NAMALWA (cell line): ENCODE measurements at places on chromosomes 6 and 20.
A peak's percentile ranks its signal among the peaks of the same experiment; 100 is the strongest.

DNA sequence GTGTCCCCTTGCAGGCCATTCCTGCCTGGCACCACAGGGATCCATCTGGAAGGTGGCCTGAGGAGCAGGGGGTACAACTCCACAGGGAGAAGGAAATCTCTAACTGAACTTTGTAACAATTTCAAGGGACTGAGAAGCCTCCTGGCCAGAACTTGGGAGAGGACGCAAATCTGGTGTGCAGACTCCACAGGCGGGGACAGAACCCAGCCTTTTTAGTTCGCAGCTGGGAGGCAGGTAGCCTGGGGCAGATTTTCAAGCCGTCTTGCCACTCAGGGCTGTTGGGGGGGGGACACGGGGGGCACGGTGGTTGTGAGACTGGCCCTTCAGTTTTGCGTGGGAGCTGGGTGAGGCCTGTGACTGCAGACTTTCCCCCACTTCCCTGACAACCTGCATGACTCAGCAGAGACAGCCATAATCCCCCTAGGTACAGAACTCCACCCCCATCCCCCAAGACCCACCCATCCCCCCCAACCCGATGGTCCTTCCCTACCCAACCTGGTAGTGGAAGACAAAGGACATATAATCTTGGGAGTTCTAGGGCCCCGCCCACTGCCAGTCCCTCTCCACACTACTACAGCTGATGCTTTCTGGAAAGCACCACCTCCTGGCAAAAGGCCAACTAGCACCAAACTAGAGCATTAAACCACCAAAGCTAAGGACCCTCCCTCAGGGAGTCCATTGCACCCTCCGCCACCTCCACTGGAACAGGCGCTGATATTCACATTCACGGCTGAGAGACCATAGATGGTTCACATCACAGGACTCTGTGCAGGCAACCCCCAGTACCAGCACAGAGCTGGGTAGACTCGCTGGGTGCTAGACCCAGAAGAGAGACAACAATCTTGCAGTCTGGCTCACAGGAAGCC lies 3.0 kb upstream of the HUS1B start:
- no peak for DNase-seq

DNA sequence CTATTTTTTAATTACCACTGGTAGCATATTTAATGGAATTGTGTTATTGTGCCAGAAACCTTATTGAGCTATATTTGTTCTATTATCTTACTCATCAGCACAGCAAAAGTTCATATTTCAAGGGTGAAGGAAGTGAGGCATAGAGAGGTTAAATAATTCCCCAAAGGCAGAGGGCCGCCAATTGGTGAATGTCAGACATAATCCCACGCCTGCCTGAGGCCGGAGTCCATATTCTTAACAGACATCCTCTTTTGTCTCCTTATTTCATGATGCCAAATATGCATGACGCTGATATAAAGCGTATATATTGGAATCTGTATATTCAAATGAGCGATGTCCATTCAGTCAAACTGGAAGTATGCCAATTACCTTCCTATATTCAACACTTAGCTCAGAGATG lies 505.0 kb upstream of the SLC35B3 start:
- DNase-seq, result no peak

- no peak for DNase-seq
These were observed 21.1 kb upstream of the PKIB start for GRCh38 chr6:122589115-122589514.

- no peak for DNase-seq
These were observed 67.1 kb downstream of the TFAP2A start for GRCh38 chr6:10347561-10348327.

- no peak for DNase-seq
These were observed 102.6 kb downstream of the TOX2 start for GRCh38 chr20:44017211-44017610.

GRCh38 chr6:63839485-63839884 lies 203.9 kb downstream of the PHF3 start:
- DNase-seq, result no peak

DNA sequence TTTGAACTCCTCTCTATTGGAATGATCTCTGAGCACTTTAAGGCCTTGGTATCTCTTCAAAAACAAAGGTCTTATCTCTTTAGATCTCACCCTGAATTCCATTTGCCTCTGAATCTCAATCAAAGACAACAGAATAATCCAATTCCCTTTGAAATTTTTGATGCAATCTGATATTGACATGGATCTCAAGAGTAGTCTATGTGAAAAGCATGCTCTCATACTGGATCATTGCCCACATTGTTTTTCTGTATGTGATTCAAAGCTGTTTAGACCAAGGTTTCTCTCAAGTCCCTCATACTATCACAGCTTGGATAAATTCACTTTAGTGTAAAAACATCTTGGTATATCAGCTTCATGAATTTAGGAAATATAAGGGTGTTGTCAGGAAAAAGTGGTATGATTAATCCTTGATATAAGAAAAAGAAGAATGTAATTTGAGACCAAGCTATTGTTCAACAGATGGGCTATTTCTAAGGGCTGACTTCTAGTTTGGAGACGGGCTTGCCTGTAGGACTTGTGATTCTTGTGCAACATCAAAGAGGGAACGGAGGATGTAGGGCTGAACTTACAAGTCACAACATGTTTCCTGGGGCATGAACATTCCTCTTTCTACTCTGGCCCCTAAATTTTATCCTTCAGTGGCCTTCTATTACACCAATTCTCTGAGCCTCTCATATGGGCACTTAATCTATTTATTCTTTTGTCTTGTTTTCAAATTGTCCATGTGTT lies 77.9 kb upstream of the CITED2 start:
- no peak for DNase-seq

GRCh38 chr6:131910956-131911355 lies 40.2 kb downstream of the CCN2 start:
- DNase-seq, result no peak

DNA sequence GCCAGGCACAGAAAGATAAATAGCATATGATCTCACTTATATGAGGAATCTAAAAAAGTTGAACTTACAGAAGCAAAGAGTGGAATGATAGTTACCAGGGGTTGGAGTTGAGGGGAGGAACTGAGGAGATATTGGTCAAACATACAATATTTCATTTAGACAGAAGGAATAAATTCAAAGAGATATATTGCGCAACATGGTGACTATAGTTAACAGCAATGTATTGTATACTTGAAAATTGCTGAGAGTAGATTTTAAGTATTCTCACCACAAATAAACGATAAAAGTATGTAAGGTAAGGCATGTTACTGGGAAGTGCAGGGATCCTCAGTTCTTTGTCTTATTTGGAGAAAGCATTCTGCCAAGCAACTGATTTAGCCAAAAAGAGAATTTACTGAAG lies 171.9 kb downstream of the LMBRD1 start:
- no peak for DNase-seq

DNA sequence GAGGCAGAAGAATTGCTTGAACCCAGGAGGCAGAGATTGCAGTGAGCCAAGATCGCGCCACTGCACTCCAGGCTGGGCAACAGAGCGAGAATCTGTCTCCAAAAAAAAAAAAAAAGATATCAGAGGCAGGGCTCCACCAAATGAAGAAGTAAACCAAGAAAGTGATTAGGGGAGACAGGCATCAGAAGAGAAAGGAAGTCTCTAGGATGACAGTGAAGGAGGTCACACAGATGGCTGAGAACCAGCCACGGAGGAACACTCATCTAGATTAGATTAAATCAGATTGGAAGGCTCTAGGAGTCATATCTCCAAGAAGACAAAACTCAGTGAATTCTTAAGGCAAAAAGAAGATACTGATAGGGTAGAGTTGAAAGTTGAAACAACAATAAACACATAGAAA lies 102.2 kb upstream of the CCDC28A start:
- DNase-seq, result no peak

DNA sequence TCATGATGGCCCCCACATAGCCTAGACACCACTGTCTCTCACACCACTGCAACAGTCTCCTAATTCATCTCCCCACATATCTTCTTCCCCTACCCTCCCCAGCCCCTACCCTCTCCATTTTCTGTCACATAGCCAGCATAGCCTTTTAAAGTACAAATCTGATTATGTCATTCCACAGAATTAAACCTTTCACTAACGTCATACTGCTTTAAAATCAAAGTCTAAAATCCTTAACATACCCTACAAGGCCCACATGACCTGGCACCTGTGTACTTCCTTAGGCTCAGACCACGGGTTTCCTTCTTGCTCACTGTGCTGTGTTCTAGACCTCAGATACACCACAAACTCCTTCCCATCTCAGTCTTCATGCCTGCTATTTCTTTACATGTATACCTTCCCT lies 5.9 kb downstream of the OSTM1 start:
- DNase-seq, result no peak

DNA sequence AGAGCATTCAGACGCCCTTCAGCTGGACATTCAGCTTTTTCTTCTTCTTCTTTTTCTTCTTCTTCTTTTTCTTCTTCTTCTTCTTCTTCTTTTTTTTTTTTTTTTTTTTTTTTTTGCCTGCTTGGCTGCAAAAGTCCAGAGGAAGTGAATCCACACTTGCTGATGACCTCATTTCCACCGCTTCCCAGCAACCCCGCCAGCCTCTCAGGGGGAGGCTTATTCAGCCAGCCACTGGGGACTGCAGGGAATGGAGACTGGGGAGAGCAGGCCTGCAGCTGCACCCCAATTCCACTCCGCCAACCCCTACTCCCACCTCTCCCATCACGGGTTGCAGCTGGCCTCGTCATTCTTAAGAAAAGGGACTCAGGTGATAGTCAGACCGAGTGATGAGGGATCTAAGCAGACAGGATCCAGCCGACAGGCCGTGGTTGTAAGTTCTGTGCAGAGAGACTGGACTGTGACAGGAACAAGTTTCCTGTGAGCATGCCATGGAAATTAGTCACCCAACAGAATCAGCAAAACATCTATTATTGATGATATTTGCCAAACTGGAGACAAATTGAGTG lies 59.0 kb upstream of the QKI start:
- DNase-seq, result peak; percentile 7

GRCh38 chr6:47532981-47533585 lies 55.5 kb downstream of the CD2AP start:
- DNase-seq, result no peak

GRCh38 chr6:152671171-152671570 lies 26.5 kb upstream of the MYCT1 start:
- DNase-seq, result no peak

DNA sequence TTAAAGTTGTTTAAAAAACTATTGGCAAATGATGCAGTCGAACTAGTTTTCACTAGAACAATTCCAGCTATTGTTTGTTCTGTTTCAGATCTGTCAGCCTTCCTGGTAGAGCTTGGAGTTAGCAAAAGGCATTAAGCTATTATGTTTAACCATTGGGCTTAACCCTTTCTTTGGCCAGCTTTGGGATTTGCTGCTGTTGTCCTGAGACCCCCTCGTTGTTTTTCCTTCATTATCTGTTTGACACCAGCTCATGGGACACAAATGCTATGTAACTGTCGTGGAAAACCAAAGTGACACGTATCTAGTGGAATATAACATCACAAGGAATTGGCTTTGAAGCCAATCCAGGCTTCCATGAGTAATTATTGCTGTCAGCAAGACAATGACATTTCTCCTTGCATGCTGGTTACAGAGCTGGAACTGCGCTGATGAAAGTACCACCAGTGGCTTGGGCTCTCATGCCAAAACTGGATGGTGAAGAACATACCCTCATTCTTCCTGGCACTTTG lies 96.0 kb downstream of the EYA2 start:
- DNase-seq, result no peak

GRCh38 chr6:147161974-147162495 lies 42.2 kb upstream of the STXBP5 start:
- DNase-seq, result no peak

DNA sequence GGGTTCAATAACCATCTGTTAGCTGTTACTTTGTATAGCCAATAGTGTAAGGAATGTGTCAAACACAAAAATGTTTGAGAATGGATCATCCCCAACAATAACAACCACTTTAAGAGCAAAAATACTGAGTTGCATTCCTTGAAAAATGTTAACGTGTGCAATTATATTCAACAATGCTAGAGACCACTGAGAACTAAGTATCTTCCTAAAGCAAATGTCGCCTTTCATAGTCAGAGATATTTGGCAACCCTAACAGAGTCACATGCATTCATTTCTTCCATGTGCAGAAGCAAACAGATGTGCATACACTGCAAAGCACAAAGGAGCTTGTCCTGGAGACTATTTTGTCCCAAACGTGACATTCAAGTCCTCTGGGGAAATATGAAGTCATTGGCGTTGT lies 448.6 kb downstream of the GJA1 start:
- DNase-seq, result no peak

DNA sequence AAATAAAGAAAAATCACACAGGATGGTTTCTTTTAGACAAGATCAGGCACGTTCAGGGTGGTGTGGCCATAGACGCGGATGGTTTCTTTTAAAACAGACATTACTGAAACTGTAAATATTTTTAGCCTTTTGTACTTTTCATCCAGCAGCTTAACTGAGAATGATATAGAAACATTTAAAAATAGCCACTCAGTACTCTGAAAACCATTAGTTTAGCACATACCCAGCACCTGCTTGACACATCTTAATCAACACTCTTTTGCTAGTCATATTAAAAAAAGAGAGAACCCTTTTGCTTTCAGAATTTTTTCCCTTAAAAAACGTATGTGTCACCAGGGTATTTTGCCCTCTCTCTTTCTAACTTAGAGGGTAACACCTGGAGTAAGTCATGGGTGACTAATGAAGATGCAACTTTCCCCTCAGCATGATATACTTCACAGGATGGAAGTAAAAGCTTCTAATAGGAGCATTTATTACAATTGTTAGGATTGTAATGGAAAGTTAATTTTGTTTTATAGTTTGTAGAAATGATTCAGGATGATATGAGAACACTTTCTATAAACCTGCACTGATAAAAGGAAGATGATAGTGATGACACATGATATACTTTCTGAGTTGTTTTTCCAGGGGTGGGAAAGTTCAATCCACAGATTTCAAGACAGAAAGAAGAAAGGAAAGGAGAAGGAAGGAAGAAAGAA lies 45.2 kb downstream of the BACH2 start:
- DNase-seq, result peak; percentile 72

DNA sequence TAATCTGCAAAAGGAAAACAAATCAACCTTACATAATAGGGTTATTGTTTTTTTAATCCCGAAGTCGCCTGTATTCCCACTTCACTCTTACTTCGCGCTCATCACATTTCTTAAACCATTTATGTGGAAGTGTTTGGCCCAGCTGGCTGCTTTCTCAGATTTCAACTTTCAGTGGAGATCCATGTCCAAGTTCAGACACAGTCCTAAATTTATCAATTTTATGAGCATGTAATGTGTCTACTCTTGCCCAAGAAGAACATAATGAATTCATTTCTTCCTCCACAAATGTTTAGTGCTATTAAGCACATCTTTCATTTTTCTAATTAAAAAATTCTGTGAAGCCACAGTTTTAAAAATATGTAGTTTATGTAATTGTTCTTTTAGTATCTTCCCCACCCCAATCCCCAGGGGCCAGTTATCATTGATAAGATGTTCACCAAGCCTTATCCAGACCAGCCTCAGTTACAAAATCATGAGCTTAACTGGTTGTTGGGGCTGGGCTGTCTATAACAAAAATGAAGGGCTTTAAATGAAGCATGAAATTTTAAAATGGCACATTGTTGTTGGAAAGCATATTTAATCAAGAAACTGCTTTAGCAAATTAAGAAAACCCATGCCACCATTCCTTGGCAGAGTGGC lies 151.7 kb downstream of the UST start:
- no peak for DNase-seq
